ENCODE measurements at places on chromosomes 1 and 21. TPM values are rescaled to one million over a fixed set of nuclear protein-coding genes. Genes with fewer than 3 reads are reported as not detected.

GRCh38 chr21:19029816-19030215 is 626.2 kb upstream of the TMPRSS15 start:
- no peak for DNase-seq

DNA sequence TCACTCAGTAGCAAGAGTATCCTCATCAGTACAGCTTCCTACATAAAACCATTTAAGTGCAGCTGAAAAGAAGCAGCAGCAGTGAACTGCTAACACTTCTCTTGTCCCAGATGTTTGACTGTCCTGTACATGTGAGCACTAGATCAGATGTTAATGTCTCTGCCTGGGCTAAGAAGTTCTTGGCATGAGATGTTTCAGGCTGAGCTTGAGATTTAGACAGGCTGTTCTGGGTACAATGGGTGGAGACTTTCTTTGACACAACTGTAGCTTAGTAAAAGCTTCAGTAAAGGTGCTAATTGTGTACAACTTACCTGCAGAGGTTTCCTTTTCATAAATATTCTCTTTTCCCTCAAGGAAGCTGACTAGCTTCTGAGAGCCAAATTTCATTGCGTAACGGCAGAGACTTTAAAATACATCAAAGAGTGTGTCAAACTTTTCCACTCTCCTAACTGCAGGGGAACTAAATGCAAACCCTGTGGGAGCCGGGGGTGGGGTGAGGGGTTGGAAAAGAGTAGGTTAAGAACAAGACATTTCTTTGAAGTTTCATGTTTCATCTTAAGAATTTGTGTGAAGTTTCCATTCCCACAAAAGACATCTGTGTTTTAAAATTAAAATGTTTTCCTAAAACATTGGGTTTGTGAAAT is 82.1 kb upstream of the CCDC190 start:
- no peak for DNase-seq

GRCh38 chr1:13783551-13783950 is 83.6 kb downstream of the PRDM2 start:
- DNase-seq = no peak

The GOLT1A gene
- total RNA-seq = not detected

The TMIGD3 gene
- total RNA-seq = 9.2 TPM

The NHLH2 gene
- total RNA-seq = not detected

DNA sequence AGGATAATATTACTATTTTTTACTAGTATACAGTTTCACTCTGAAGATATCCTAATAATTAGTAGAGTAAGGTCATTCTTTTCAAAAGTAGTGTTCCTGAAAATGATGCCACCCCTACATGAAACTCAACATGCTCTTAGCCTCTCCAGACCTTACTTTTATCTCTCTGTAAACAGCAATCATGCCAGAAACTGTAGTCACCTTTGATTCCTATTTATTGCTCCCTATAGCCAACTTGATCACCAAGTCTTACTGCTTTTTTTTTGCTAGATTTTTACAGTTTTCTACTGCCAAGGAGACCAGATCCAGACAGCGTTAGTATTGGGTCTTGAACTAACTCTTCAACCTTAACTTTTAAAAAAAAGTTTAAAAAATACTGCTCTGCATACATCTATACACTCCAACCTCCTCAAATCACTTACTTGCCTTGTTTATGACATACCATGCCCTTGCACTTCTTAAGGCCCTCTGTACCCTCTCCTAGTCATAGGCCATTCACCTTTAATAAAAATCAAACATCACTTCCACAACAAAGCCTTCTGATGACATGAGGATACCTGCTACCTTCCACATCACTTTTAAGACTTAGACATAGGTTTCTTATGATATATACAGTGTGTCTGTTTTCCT is 36.1 kb downstream of the ZNHIT6 start:
- DNase-seq = no peak

- no peak for DNase-seq
Measured at GRCh38 chr1:21121764-21122471, 54.8 kb downstream of the EIF4G3 start.

The SPATA46 gene
- not detected for total RNA-seq

DNA sequence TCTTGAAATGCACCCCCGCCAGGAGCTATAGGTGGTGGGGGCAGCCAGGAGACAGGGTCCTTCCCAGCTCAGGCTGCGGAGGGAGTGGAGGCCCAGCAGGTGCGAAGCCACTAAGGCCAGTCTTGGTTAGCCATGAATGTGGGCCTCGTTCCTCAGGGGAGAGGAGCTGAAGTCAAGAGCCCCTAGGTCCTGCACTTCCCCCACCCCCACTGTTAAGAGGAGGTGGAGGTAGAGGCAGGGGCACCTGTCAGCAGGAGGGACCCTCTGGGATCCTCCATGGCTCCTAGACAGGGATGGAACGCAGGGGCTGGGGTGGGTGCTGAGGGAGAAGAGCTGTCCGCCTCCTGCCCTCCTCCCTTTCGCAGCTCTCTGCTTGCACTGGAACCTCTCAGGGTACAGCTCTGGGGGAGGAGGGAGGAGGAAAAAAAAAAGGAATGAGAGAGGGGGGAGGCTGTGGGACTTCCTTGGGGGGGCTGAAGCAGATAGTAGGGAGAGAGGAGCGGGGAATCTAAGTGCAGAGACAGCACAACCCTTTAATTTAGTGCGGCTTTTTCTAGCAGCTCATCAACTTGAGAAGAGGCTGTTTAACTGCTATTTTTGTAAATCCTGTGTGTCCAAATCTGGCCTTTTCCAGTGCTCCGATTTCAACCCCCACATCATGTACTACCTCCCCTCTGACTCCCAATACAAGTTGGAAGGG is 37.0 kb downstream of the MATN1 start:
- no peak for DNase-seq

GRCh38 chr21:45433911-45434644 is 29.1 kb downstream of the COL18A1 start:
- no peak for DNase-seq

The ABCA4 gene
- total RNA-seq = 0.59 TPM

GRCh38 chr1:4161366-4162006 is 261.4 kb upstream of the C1orf174 start:
- peak; percentile 67 for DNase-seq

GRCh38 chr1:113875714-113876113 is 4.2 kb upstream of the PTPN22 start:
- DNase-seq = no peak

The VANGL1 gene
- 5.6 TPM for total RNA-seq

DNA sequence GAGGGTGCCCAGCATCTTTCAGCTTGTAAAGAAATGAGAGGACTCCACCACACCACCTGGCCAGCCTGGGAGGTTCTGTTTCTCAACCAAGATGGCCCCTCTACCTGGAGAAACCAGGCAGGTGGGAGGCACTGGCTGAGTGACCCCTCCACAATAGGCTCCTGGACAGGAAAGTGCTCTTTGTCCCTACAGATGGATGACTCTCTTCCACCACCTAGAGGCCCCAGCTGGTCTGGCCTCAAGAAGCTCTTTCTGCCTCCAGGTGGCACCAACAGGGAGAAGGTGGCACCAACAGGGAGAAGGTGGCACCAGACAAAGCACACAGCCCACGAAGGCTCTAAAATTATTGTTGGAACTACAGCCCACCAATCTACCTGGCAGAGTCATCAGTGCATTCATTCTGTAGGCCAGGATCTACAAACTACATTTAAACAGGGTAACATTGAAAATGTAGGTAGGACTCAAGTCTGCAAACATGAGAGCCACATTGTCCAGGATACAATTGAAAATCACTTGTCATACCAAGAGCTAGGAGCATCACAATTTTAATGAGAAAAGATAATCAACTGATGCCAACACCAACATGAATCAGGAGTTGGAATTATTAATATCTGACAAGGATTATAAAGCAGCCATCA is 14.4 kb downstream of the TMPRSS3 start:
- peak; percentile 69 for DNase-seq

- no peak for DNase-seq
Measured at GRCh38 chr1:102071451-102071850, 74.7 kb upstream of the OLFM3 start.

DNA sequence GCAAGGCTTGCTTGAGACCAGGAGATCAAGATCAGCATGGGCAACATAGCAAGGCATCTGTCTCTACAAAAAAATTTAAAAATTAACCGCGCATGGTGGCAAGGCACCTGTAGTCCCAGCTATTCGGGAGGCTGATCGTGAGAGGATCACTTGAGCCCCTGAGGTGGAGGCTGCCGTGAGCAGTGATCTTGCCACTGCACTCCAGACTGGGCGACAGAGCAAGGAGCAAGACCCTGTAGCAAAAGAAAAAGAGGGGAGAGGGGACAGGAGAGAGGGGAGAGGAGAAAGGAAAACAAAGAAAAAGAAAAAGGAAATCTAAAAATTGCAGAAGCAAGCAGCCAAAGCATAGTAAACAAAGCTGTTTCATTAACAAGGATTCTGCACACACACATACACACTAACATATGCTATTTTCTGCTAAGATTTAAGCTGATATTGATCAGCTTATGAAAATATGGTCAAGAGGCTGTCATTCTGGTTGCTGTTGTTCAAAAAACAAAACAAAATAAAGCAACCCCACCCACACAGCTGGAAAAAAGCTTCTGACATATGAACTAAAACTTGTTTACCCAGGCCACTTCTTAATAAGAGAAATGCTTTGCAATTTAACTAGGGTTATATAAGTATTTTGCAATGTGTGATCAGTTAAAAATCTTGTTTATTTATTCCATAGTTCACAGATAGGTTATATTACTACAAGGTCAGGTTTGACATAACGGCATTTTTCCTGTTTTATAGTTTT is 1.8 kb downstream of the ARNT start:
- DNase-seq = no peak

All from spleen (tissue), 13 donors.